Uterine smooth muscle cell (primary cell): ENCODE measurements at places on chromosomes 1 and 21. TPM values are rescaled to one million over a fixed set of nuclear protein-coding genes. Genes with fewer than 3 reads are reported as not detected.

Gene SNX7
- 35.2 and 48.1 TPM in 2 replicates for total RNA-seq

Gene LCE1B
- not detected in 2 replicates for total RNA-seq

Gene BCAN
- 0.11 TPM in 1 of 2 replicates, not detected in the other for total RNA-seq

Gene AIM2
- total RNA-seq: 0.11 TPM in 1 of 2 replicates, not detected in the other
